ENCODE measurements at places on chromosomes 5 and 9.

- no peak for DNase-seq
Observed at GRCh38 chr5:68217047-68217355, 1.4 kb downstream of the PIK3R1 start.

GRCh38 chr5:154277499-154277898, 87.0 kb downstream of the GALNT10 start:
- no peak for DNase-seq

DNA sequence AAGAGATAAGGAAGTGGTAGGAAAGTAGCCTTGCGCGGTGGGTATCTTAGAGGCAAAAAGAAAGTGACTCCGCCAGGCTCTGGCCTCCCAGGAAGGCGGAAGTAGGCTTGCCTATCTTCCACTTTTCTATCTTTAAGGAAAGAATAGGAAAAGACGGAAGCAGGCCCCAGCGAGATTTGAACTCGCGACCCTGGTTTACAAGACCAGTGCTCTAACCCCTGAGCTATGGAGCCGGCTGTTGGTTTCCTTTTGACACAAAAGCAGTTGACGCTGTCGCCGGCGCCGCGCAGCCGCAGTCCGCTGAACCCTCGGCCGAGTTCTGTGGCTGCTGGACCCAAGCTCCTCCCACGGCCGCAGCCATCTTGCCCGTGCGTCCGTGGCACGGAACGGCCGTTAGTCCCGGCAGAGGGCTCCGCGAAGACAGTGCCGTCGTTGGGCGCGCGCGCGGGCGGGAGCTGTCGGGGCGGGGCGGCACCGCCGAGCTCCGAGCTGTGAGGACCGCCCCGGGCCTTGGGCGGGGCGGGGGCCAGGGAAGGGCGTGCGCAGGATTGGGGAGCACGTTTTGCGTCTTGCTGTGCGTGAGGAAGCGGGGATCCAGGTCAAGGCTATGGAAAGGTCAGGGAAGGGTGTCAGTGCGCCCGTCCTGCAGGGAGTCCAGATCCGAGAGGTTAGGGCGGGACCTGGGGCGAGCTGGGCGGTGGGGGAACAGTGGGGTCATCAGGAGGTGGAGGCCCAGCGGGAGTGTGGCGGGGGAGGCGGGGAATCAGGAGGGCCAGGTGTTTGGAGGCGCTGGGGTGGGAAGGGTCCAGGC, 13.3 kb downstream of the TRIM7 start:
- peak; percentile 100 for DNase-seq

DNA sequence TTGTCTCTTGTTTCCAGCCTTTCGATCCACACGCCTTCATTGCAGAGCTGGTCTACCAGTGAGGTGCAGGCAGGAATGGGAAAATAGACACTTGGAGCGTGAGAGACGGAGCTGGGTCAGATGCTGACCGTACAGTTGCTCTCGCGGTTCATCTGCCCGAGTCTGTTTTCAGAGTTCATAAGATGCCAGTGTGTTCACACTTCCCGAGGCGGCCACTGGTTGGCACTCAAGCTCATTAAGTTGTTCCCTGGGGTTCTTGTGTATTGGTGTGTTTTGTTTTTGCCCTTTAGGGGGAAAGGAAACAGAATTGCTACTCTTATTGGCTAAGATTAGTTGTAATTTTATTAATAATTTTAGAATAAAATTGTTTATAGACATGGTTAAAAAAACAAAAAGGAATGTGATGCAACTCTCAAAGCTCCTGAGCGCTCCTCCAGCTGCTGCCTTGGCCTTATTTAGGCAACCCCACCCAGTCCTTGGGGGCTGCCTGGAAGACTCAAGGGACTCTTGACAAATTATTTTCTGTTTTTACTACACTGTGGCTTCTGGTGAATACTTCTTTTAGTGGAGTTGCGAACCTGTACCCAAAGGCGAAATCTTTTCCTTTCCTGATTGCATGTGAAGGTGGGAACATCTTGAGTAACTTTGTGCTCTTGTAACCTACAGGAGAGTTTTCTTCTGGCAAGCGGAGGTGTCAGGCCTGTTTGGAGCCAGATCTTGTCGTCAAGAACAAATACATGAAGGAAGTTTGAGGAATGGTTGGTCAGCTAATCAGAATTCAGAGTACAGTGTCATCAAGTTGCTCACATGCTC, 146.1 kb downstream of the MAST4 start:
- no peak for DNase-seq

- peak; percentile 84 for DNase-seq
Observed at GRCh38 chr9:128689293-128689774, 312 bp downstream of the SET start.
